ENCODE measurements at places on chromosomes 2 and 18.

- no peak for DNase-seq
Measured at GRCh38 chr2:27707462-27708256, 44.0 kb downstream of the SLC4A1AP start.

DNA sequence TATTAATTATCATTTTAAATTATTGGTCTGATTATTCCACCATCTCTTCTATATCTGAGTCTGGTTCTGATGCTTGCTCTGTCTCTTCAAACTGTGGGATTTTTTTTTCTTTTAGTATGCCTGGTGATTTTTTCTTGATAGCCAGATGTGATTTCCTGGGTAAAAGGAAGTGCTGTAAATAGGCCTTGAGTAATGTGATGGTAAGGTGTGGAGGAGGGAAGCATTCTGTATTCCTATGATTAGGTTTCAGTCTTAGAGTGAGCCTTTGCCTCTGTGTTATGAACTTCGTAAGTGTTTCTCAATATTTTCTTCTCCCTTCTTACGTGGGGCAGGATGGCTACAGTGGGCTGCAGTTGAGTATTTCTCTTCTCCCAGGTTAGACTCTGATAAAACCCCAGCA lies 103.0 kb downstream of the EHBP1 start:
- DNase-seq = no peak

DNA sequence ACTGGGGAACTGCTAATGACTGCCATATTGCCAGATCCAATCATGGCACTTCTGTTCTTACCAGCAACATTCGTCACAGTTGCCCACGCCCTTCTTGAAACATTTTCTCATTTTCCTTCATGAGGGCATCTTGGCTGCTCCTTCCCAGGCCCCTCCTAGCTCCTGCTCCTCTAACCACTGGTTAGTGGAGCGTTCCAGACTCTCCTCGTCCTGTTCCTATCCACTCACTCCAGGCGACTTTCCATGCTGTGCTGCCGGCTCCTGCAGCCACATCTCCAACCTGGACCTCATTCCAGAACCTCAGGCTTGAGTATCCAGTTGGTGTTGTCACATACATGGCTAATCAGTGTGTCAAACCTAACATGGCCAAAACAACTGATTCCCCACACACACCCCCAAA lies 1.3 kb upstream of the ADI1 start:
- no peak for DNase-seq

- no peak for DNase-seq
Measured at GRCh38 chr2:102040229-102040628, 48.5 kb downstream of the IL1R2 start.

DNA sequence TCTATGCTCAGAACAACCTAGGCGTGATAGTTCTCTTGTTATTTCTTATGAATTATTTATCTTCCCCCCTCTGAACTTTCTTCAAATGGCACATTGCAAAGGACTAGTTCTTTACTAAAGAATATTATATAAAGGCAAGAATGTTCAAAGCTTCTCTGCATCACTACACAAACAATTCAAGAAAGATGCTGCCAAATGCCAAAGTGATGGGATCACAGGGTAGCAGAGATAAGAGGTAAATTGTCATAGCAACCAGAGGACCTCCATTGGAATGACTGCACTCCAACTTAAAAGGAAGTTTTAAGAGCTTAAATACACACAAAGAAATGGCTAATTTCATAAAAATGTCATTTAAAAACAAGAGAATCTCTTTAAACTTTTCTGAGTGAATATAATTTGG lies 72.8 kb downstream of the AQP4 start:
- no peak for DNase-seq

DNA sequence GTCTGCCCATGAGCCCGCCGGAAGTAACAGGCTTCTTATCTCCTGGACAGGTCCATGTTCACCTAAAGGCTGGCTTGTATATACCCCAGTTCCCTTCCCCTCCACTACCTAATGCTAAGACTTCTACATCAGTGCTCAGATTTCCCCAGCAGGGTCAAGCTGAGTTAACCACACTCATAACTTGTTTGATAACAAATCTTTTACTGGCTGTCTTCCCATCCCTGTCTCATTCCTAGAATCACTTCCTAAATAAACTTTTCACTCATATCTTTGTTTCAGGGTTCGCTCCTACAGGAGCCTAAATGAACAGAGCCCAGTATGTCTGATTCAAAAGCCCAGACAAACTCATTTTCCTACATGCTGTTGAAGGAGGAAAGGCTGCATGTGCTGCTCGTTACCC lies 94.0 kb upstream of the SOX11 start:
- no peak for DNase-seq

- DNase-seq = no peak
Measured at GRCh38 chr2:208827109-208827508, 420.5 kb downstream of the PTH2R start.

- no peak for DNase-seq
Measured at GRCh38 chr2:76808732-76809131, 713.4 kb downstream of the LRRTM4 start.

DNA sequence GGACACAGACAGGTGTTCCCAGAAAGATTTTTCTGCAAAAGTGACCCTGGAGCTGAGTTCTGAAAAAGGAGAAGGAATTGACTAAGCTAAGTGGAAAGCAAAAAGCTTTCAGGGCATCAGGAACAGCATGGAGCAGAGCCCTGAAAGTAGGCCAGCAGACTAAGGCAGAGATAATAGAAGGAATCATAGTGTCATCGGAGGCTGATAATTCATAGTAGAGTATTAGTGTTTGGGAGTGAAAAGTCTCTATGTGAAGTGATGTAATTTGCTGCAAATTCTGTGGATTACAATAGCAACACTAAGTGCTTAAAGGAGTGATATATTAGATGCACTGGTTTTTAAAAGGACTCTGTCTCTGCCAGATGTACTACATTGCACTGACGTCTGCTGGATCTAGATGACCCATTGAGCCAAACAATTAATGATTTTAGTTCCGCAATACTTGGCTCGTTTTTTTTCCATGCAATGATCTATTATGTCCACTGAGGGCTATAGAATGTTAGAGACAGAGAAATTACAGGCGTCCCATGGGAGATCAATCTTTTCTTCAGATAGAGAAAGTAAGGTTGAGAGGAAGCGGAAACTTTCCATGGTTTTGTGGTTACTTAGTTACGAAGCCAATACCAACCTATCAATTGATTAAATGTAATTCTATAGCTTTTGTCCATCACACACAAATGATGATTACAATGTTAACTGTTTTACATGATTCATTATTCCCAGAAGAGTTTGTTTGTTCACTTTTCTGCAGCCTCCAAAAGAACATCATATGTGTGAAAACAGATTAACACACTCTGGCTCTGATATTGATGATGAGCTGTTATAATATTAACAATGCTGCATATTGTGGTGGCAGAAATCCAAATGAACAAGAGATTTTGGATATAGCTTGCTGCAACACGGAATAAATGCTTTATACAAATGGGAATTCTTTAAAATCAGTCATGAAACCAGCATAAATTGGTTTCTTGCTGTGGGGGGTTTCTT lies 143.7 kb downstream of the MC4R start:
- no peak for DNase-seq

DNA sequence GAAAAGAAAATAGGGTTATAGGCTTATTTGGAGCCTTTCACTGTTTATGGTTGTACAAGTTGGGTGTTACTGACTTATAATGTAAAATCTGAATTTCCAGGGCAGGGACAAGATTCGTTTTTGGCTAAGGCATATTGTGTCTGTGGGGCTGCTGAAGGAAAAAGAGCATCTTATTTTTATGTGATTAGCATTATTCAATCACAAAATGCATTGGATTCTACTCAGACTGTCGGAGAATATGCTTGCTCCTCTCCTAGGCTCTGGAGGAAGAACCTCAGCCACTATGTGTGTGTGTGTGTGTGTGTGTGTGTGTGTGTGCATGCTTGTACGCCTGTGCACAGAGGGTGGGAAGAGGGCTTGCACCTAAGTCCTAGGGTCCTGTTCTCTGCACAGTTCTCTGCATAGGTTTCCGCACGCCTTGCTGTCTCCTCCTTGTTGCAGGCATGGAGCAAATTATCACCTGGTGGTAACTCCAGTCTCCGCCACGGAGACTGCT lies 44.3 kb downstream of the AGAP1 start:
- DNase-seq = no peak

- DNase-seq = peak; percentile 2
Measured at GRCh38 chr2:19474128-19474527, 115.7 kb upstream of the OSR1 start.

GRCh38 chr2:174341293-174341994 lies 6.7 kb downstream of the SP9 start:
- peak; percentile 79 for DNase-seq

DNA sequence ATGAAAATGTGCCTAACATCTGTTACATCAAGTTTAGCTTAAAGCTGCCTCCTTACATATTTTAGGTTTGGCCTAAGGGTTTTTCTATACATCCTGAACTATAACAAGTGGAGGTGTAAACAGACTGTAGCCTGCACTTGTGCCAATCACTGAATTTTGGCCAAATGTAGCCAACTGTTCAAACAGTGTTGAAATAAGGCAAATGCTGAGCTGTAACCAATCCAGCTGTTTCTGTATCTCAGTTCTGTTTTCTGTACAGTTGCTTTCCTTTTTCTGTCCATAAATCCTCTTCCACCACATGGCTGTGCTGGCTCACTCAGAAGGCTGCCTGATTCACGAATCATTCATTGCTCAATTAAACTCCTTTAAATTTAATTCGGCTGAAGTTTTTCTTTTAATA lies 19.2 kb upstream of the CAPN13 start:
- no peak for DNase-seq

DNA sequence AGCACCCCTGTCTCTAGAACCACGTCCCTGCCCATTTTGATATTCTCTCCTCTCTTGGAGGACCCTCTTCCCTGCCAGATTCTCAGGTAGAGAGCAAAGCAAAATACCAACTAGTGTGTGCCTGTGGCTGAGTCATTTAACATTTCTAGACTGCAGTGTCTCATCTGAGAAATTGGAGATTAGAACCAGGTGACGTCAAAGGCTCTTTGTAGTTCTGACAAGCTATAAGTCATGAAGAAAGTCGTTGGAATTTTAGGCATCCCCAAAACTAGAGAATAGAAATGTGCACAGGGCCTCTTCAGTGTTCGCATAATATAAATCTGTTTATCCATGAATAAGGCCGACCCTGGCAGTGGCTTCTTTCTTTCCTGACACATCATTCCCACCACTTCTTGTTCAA lies 74.4 kb upstream of the TANC1 start:
- no peak for DNase-seq

- DNase-seq = no peak
Measured at GRCh38 chr2:145412155-145412554, 892.2 kb upstream of the ZEB2 start.

GRCh38 chr2:169493360-169493759 lies 14.1 kb downstream of the BBS5 start:
- DNase-seq = no peak

DNA sequence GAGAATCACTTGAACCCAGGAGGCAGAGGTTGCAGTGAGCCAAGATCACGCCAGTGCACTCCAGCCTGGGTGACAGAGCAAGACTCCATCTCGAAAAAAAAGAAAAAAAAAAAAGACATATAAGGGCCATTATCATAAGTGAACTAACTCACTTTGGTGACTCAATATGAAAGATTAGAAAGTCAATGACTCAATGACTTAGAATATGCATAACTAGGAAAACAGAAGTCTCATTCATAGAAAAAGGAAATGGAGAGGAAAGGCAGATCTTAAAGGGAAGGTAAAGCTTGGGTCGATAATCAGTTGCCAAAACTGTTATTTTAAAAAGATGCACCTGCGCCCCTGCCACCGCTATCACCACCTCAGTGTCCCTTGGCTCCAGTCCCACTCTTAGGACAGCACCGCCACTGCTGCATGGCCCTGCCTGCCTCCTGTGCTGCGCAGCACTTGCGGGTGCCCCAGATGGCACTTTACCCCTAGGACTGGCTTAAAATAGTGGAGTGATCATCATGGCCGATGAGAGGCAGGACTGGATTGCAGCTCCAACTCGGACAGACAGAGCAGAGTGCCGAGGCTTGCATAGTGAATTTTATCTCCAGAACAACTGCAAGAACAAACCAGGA lies 54.7 kb downstream of the INO80D start:
- no peak for DNase-seq

- DNase-seq = no peak
Measured at GRCh38 chr2:50722776-50723175, 309.2 kb downstream of the NRXN1 start.

DNA sequence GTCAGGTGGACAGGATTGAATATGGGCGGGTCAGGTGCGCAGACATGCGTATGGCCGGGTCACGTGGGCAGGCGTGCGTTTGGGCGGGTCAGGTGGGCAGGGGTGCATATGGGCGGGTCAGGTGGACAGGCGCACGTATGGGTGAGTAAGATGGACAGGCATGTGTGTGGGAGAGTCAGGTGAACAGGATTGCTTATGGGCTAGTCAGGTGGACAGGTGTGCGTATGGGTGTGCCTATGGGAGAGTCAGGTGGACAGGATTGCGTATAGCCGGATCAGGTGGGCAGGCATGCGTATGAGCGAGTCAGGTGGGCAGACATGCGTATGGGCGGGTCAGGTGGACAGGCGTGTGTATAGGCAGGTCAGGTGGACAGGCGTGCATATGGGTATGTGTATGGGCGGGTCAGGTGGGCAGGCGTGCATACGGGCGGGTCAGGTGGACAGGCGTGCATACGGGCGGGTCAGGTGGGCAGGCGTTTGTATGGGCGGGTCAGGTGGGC lies 30.3 kb upstream of the KLF11 start:
- no peak for DNase-seq

GRCh38 chr2:70475266-70475665 lies 78.4 kb downstream of the TGFA start:
- DNase-seq = no peak

DNA sequence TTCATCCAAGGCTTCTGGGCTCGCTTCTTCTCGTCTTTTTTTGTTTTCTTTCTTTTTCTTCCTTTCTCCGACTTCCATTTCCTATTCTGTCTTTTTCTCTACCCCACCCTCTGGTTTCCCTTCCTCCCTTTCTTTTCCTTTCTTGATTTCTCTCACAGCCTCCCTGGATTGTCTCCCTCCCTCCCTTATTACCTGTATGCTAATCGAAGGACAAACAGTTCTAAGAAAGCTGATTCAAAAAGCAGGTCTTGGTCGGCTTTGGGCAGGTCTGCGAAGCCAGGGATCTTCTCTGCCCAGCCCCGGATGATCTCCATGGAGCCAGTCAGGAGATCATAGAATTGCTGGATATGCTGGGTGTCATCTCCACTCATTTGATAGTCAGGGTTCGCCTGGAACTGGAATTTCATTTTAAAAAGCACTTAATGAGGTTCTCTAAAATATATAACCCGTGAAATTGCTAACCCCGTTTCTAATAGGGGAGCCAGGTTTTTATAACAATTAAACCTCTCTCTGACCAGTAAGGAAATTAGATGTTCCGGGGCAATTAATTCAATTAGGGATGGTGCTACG lies 5.9 kb downstream of the NR4A2 start:
- no peak for DNase-seq

GRCh38 chr2:179272406-179273192 lies 8.0 kb upstream of the SESTD1 start:
- DNase-seq = peak; percentile 81

Measured in hippocampal formation (tissue), 2 donors.